ENCODE measurements at places on chromosomes 12 and 14.
A peak's percentile ranks its signal among the peaks of the same experiment; 100 is the strongest.

DNA sequence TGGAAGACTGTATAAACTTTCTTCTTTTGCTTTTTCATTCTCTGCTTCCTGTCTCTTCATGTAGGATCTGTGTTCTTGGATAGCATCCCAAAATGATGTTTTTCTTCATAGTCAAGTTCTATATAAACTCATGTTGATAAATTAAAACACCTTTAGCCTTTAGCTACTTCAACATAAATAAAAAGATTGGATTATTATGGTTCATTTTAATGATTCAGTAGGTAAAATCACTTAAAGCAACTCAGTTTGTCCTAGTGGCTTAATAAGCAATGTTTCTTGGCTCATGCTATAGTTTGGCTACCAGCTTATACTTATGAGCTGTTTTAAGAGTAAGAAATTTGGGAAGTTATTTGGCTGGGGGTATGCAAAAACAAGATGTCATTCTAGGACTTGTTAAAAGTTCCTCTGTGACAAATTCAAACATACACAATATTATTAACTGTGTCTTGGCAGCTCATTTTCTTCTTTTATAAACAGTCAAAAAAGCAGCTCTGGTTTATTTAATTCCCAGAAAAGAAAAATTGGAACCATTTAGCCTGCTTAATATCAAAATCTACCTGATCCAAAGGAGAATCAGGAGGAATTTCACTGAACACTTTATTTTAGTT lies 111.4 kb downstream of the TMTC3 start:
- no peak for DNase-seq

DNA sequence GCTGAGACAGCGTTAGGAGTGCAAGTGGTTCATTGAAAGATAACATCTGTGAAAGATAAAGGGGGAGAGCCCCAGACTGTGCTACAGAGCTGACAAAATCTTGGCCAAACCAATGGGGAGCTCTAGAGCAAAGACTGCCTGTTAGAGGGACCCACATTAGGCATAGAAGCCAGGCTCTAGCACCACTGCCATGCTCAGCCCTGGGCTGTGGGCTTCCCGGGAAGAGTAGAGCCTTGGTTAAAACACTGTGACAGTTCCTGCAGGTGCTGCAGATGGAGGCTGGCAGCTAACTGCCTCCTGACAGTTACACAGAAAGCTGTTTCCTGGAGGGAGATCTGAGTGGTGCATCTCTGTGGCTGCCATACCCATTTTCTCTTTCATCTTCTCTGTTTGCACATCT lies 23.0 kb downstream of the TSHR start:
- DNase-seq: no peak

GRCh38 chr12:121783766-121784165 lies 9.7 kb downstream of the RHOF start:
- peak; percentile 50 for DNase-seq

DNA sequence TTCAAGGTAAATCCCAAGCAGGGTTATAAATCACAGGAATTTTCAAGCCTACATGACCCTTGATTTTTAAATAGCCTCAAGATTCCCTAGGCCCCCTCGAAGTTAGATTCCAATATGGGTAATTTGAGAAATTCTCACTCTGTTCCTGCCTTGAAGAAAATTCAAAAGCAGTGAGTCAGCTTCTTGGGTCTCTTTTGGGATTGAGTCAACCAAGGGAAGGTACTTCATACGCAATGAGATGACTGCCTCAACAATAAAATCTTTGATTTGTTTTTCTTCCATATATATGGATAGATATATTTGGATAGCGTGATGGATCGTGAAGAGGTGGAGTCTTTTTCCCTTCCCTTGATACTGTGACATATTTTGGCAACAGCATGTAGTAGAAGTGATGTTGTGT lies 180.4 kb upstream of the ATP2B1 start:
- DNase-seq: no peak

- DNase-seq: peak; percentile 99
Observed at GRCh38 chr14:103333754-103334643, at the start of gene EIF5. Gene EIF5 (plus strand): TSS chr14:103334237. CDS start chr14:103335861, 1,624 bp downstream.

DNA sequence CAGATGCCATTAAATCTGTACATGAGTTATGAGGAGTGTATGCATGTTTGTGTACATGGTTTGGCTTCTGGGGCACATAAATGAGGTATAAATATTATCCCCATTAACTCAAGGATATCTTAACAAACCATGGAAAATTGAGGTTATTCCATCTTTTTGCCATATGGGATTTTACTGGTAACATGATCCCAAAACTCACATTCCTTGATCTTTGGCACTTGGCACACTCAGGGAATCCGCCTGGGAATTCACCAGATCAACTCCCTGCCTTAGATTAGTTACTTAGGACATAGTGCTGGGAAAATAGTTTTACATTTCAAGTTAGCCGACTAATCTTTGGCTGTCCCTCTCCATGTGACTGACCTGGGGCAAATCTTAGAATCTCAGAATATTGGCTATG lies 16.9 kb downstream of the CDKN1B start:
- DNase-seq: no peak

- DNase-seq: peak; percentile 32
Observed at GRCh38 chr14:44898551-44898950, 63.2 kb downstream of the KLHL28 start.

GRCh38 chr12:6205761-6206160 lies 5.6 kb downstream of the CD9 start:
- DNase-seq: no peak

DNA sequence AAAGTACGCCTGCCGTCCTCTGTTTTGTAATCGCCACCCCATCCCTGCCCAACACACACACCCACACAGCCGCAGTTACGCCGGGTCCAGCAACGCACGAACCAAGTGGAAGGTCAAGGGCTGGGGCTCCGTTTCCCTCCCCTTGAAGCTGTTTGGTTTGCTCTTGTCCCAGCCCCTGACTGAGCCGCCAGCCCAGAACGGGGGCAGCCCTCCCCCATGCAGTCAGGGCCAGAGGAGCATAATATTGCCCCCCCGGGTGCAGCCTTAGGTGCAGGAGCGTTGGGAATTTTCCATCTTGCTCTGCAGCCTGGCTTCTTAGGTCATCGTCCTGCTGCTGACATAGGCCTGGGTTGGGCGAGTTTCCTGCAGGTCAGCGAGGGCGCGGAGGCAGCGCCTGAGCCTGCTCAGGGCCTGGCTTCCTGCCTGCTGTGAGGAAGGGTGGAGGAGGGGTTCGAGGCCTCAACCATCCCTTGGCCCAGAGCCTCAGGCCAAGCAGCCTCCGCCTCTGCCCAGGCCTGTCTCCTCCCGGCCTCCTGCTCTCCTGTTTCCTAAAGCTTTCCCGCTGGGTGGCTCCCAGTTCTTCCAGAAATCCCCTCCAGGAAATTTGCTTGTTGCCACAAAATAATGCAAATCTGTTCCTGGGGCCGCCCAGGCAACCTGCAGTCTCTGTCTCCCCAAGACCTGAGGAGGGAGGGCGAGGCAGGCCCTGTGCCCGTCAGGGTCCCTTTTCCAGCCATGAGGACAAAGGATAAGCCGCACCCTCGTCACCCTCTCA lies 44.5 kb downstream of the PSMA6 start:
- peak; percentile 100 for DNase-seq

DNA sequence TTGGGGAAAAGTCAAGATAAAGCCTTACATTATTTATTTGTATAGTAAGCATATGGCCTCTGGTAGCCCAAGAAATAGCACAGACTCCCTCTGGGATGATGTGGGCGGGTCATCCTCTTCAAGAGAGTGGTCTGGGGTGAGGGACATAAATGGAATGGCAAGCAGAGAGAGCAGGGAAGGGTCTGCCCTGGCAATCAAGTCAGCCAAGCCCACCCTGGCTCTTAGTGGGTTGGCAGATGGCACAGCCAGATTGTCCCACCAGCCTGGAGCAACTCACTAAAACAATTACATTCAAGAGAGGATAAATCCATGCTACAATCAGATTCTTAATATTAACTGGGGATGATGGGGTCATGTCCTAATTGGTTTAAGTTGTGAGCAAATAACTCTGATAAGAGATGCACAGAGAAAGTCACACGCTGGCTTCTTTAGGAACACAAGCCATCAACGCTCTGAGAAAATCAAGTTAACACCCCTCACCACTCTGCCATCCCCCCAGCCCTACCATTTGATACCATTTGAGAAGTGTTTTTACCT lies 2.8 kb upstream of the PELI2 start:
- DNase-seq: no peak

DNA sequence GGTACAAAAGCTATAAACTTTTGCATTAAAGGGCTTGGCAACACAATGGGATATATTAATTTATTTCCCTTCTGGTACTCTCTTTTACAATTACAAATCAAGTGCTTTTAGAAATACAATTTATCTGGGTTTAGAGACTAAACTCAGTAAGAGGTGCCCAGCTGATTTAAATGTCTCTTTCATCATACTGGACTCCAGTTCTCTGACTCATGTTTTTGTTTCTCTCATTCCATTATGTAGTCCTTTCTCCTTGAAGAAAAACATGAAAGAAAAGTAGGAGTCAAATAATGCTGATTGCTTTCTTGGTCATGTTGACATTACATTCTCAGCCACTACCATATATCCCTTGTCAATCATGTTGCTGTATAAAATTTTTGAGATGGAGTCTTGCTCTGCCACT lies 36.3 kb upstream of the CFL2 start:
- DNase-seq: peak; percentile 52

DNA sequence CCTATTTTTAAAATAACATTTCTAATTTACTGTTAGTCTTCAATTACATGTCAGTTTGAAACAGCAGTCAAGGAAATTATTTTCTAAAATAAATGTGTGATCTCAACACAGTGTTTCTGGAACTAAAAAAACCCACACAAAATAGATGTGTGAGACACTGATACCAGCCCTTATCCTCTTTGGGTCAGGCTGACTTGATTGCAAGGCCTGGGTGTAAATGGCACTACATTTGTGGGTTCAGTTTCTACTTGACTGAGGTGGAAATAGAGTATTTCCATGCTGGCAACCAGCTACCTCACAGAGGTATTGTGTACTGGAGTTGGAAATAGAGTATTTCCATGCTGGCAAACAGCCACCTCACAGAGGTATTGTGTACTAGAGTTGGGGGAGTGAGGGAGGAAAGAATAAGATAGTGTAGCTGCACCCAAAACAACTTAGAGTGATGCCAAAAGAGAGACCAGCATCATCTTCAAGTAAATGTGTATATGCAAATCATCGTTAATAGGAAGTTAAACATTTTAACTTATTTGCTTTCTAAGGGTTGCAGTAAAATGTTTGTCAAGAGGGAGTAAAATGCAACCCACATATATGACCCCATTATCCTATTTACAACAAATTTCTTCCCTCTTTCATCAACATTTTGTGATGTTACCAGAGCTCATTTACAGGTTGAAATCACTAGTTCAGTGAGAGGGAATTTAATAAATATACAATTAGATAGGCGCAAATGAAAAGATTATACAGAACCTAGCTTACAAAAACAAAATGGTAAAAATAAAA lies 10.7 kb upstream of the LYZ start:
- DNase-seq: no peak

DNA sequence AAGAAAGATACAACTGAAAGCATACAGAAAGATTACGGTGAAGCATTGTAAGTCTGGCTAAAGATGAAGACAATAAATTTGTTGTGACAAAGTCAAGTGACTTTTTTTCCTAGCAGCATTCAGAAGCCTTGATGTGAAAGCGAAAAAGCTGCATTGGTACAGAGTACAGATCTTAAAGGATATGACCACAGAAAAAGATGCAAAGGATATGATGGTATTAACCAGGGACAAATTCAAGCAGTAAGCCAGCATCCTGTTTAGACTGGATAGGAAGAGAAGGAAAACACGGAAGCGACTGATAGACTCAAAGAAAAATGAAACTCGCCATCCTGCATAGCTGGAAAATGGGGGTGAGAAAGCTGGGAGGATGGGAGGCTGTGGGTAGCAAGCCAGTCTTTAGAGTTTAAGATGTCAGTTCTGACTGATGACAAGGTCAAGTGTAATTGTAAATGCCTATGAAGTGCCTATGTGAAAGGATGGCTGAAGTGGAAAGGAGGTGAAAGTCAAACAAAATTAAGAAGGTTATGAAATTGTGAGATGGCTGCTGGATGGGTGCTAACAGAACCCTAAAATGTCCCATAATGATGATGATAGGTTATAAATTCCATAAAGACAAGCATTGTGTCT lies 92.4 kb downstream of the PHLDA1 start:
- no peak for DNase-seq

DNA sequence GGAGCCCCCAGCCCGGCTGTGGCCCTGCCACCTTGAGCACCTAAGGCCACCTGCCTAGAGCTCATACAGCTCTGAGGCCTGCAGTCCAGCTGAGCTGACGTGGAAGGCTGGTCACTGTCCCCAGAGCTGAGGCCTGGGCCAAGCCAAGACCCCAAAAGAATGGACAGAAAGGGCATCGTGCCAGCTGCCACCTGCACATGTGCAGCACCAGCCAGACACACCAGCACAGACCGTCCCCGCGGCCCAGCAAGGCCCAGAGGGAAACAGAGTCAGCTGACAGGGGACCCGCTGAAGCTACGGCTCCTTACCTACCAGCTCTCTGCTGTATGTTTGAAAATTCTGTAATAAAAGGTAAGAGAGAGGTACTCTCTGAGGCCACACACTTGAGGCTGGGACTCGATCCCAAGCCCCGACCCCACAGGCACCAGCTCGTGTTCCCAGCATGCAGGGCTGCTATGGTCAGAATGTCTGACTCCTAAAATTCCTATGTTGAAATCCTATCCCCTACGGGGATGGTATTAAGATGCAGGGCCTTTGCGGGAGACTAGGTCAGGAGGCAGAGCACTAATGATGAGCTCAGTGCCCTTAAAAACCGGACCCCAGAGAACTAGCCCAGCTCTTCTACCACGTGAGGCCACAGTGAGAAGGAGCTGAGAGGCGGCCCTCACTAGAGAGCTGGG lies 25.4 kb downstream of the BRF1 start:
- peak; percentile 77 for DNase-seq

GRCh38 chr14:101004176-101004575 lies 100.7 kb upstream of the RTL1 start:
- no peak for DNase-seq

GRCh38 chr12:25130741-25131188 lies 64.2 kb downstream of the DNAI7 start:
- peak; percentile 69 for DNase-seq

- no peak for DNase-seq
Observed at GRCh38 chr12:30805959-30806358, 51.2 kb upstream of the CAPRIN2 start.

GRCh38 chr12:30774599-30774998 lies 19.8 kb upstream of the CAPRIN2 start:
- no peak for DNase-seq

GRCh38 chr14:58171090-58171489 lies 19.1 kb upstream of the ARMH4 start:
- peak; percentile 86 for DNase-seq

- no peak for DNase-seq
Observed at GRCh38 chr12:33115716-33116115, 219.1 kb upstream of the PKP2 start.
